ENCODE measurements at places on chromosomes 6 and 20.

DNA sequence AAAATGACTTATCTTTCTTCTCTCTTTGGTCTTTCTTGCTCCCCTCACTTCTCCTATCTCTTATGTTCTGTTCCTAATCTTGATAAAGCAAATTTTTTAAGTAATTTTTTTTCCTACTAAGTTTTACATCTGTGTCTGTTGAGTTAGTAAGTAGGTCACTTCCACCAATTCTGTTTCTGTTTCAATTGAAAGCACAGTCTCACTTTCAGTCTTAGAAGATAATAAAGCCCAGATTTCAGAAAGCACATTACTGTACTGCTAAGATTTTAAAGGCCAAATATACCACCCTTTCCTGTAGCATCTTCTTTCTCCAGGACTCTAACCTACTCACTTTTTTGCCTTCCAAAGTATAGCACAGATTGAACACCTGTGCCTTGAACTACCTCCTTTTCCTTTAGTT, 866.1 kb upstream of the ADGRB3 start:
- H3K4me1 ChIP-seq: no peaks in the 10 kb centered on the region
- no peak for DNase-seq
- H3K4me3 ChIP-seq: no peak overlapping the region
- H3K27ac ChIP-seq: no peak overlapping the region

- peaks cover 35% of the 10 kb centered on the region for H3K27me3 ChIP-seq
- DNase-seq: peak; percentile 73
- H3K4me1 ChIP-seq: peaks cover 15% of the 10 kb centered on the region
- no peaks in the 10 kb centered on the region for H3K36me3 ChIP-seq
These were observed at the start of gene LRFN2 for GRCh38 chr6:40587240-40588069. Gene LRFN2, minus strand, starts transcription at chr6:40587364.

GRCh38 chr6:142011156-142011555, 121.6 kb upstream of the GJE1 start:
- no peaks in the 10 kb centered on the region for H3K36me3 ChIP-seq
- DNase-seq: no peak
- H3K27ac ChIP-seq: no peak overlapping the region

DNA sequence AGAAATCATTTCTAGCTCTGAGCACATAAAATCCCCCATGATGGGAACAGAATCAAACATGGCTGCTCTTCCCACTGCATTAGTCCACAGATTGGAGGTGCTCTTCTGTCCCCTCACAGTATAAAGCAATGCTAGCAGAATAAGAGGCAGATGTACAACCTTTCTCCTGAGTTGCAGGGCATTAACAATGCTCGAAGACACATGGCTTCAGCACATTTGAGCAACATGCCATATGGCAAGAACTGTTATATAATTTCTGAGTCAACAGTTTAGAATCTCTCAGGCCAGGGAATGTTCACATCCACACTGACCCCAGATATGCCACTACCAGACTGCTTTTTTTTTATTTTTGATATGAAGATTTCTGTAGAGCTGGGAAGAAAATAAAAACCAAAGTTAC, 119.6 kb downstream of the KIF13A start:
- no peak overlapping the region for H3K27ac ChIP-seq
- H3K4me3 ChIP-seq: no peak overlapping the region
- H3K4me1 ChIP-seq: no peaks in the 10 kb centered on the region
- no peak for DNase-seq

DNA sequence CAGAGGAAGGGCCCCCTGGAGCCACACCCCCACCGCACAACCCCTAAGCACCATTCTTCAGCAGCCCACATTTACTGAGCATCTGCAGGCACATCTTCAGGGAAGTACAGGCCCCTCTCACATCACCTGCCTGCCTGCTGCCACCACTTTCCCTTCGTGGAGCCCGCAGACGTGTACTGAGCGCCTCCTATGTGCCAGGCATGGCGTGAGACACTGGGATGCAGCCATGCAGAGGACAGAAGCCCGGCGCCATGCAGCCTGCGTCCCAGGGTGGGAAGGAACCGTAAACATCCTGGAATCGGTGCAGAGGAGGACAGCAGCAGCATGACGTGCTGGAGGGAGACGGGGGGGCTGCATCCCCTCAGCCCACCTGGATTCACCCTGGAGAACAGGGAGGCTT, 78.1 kb downstream of the GRM4 start:
- H3K4me1 ChIP-seq: no peaks in the 10 kb centered on the region
- H3K4me3 ChIP-seq: no peak overlapping the region
- H3K27ac ChIP-seq: no peak overlapping the region
- no peaks in the 10 kb centered on the region for H3K36me3 ChIP-seq

GRCh38 chr6:1713016-1713600, 103.4 kb downstream of the FOXC1 start:
- no peaks in the 10 kb centered on the region for H3K4me1 ChIP-seq
- H3K27me3 ChIP-seq: no peaks in the 10 kb centered on the region
- H3K36me3 ChIP-seq: no peaks in the 10 kb centered on the region
- H3K27ac ChIP-seq: no peak overlapping the region

GRCh38 chr20:63977739-63978276, 1.6 kb downstream of the SAMD10 start:
- H3K36me3 ChIP-seq: peaks cover 28% of the 10 kb centered on the region
- H3K4me1 ChIP-seq: peaks cover 56% of the 10 kb centered on the region
- DNase-seq: peak; percentile 87
- peak overlapping the region; percentile 88 for H3K27ac ChIP-seq

DNA sequence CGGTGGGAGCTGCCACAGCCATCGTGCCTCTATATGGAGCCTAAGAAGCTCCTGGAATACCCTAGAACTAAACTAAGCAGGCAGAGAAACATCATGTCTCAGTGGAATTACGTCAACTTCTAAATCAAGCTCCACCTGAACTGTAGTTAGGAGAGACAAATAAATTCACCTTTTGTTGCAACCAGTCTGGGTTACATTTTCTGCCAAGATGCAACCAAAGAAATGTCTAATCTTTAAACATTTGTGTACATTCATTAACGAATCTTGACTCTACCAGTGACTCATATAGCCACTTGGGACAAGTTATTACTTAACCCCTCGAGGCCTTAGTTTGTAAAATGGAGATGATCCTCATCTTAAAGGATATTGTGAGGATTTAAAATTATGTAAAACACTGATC, 8.9 kb downstream of the PTPRK start:
- H3K27me3 ChIP-seq: peaks cover 10% of the 10 kb centered on the region
- H3K4me1 ChIP-seq: no peaks in the 10 kb centered on the region
- H3K36me3 ChIP-seq: no peaks in the 10 kb centered on the region
- H3K27ac ChIP-seq: no peak overlapping the region

- peaks cover 76% of the 10 kb centered on the region for H3K4me1 ChIP-seq
- no peak overlapping the region for H3K4me3 ChIP-seq
- H3K27ac ChIP-seq: no peak overlapping the region
- H3K36me3 ChIP-seq: no peaks in the 10 kb centered on the region
- no peak for DNase-seq
These were observed 14.6 kb upstream of the ARMC12 start for GRCh38 chr6:35722121-35722761.

DNA sequence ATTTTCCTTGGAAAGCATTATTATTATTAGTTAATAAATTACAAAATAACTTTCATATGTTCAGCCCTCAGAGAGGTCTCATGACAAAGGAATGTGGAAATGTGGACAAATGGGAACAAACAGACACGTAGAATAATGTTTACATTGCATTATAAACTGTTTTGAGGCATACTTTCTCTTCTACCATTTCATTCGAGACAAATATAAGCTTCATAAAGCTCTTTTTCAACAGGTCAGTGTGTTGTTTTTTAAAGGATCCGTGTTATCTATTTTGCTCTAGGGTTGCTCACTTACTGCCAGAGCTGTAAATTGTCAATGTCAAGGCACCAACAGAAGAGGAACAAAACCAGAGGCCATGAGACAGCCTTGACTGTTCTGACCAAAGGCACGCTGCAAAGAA, 256.8 kb downstream of the PHACTR1 start:
- H3K27ac ChIP-seq: no peak overlapping the region
- DNase-seq: no peak
- H3K4me3 ChIP-seq: no peak overlapping the region
- H3K36me3 ChIP-seq: no peaks in the 10 kb centered on the region

DNA sequence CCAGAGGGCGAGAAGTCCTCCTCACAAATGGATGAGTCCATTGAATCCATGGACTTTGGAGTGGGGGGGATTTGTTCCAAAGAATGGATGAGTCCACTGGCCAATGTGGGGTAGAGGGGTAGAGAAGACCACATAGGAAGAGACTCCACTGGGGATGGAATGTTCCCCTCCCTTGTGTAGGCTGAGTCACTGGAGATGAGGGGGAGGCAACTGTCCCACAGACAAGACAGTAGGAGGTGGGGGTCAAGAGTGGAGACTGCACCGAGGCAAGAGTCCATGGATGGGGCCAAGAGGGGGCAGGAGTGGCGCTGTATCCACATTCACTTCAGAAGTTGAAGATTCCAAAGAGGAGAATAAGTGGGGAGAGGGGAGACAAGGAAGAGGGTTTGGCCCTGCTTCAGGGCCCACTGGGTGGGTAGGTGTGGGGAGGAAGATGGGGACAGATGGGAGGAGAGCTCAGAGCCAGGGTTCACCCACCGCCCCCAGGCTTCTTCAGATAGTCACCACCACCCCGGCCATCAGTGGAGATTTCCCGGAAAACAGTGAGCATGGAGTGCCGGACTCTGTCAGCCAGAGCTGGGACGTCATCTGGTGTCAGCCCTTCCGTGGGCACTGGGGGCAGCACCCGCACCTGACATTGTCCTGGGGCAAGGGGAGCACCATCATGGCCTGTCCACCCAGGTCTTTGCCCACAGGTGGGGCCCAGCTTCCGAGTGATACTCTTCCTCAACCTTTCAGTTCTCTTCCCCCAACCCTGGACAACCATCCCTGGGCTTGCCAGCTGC, 4.6 kb downstream of the EGFL8 start:
- H3K4me3 ChIP-seq: no peak overlapping the region
- peaks cover 22% of the 10 kb centered on the region for H3K36me3 ChIP-seq
- H3K27me3 ChIP-seq: no peaks in the 10 kb centered on the region
- H3K4me1 ChIP-seq: peaks cover 22% of the 10 kb centered on the region
- no peak overlapping the region for H3K27ac ChIP-seq
- DNase-seq: no peak

- no peak for DNase-seq
- H3K27ac ChIP-seq: no peak overlapping the region
- no peaks in the 10 kb centered on the region for H3K36me3 ChIP-seq
- H3K4me3 ChIP-seq: no peak overlapping the region
These were observed 77.7 kb upstream of the ZFP64 start for GRCh38 chr20:52269321-52269720.

GRCh38 chr20:25090492-25091429, 8.8 kb upstream of the VSX1 start:
- H3K27ac ChIP-seq: peak overlapping the region; percentile 50
- no peaks in the 10 kb centered on the region for H3K36me3 ChIP-seq
- peaks cover 3% of the 10 kb centered on the region for H3K27me3 ChIP-seq
- DNase-seq: peak; percentile 87
- H3K4me1 ChIP-seq: peaks cover 28% of the 10 kb centered on the region
- H3K4me3 ChIP-seq: no peak overlapping the region
